ENCODE measurements at places on chromosomes 1 and 21.

GRCh38 chr1:15627343-15627988 is 10.2 kb downstream of the DDI2 start:
- DNase-seq, result no peak

GRCh38 chr21:26732432-26733221 is 112.6 kb downstream of the ADAMTS1 start:
- DNase-seq, result peak; percentile 42

- DNase-seq, result no peak
Observed at GRCh38 chr1:30638811-30639210, 84.6 kb downstream of the MATN1 start.

- DNase-seq, result no peak
Observed at GRCh38 chr1:218823291-218823900, 350.3 kb upstream of the LYPLAL1 start.

DNA sequence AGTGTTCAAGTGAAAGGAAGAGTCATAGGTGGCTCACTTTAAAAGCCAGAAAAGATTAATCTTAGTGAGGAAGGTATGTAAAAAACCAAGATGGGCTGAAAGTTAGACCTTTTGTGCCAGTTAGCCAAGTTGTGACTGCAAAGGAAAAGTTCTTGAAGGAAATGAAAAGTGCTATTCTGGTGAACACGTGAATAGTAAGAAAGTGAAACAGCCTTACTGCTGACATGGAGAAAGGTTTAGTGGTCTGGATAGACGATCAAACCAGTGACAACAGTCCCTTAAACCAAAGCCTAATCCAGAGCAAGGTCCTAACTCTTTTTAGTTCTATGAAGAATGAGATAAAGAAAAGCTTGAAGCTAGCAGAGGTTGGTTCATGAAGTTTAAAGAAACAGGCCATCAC is 106.4 kb downstream of the CTH start:
- DNase-seq, result no peak

DNA sequence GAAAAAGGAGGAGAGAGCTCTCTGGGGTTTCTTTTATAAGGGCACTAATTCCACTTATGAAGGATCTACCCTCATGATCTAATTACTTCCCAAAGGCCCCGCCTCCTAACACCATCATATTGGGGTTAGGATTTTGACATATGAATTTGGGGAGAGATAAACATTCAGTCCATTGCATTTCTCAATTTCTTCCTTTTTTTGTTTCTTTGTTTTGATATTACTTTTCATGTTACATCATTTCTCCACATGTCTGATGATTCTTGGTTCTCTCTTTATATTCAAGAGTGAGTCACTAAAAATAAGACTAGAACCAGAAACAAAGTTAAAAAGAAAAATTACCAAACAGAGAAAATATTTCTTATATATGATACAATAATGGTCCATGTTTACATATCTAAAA is 63.2 kb upstream of the DUSP10 start:
- DNase-seq, result no peak

DNA sequence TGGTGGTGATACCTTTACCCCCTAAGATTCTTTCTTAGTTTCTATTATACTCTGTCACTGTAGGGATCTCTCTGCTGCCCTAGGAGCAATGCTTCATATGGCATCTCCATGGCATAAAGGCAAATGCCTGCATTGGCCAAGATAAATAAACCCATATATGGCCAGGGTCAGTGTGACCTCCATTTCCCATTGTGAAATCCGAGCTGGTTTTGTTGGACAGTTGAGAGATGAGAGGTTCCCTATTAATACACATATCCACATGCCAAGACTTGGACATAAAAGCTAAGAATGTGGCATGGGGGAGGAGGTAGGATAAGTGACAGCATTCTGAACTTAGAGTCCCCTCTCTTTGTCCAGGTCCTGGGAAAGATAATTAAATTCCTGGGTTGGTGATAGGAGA is 1.4 kb downstream of the TPM3 start:
- no peak for DNase-seq

DNA sequence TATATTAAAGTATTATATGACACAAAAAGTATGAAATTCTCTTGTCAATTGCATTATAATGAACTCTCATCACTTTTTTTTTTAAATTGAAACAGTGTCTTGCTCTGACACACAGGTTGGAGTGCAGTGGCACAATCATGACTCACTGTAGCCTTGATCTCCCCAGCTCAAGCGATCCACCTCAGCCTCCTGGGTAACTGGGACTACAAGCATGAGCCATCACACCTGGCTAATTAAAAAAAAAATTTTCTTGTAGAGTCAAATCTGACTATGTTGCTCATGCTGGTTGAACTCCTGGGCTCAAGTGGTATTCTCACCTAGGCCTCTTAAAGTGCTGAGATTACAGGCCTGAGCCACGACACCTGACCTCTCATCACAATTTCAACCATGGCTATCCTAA is 259.3 kb downstream of the S1PR1 start:
- no peak for DNase-seq

GRCh38 chr1:16115468-16115983 is 40.3 kb downstream of the EPHA2 start:
- no peak for DNase-seq

DNA sequence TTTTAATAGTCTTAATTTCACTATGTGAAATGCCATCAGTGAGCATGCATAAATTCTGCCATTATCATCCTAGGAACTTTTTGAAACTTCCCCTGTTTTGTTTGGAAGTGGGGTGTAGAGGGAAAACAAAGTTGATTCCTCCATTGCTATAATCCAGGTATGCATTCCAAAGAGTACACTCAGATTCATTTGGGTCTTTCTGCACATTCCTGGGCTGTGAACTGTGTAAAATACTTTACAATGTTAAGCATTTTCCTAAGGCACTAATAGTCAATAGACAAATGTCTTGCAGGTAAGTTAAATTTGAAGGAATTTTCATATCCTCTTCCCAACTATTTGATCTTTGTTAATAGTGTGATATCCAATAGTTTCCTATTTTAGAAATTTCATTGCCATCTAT is 36.2 kb downstream of the SGIP1 start:
- DNase-seq, result no peak

DNA sequence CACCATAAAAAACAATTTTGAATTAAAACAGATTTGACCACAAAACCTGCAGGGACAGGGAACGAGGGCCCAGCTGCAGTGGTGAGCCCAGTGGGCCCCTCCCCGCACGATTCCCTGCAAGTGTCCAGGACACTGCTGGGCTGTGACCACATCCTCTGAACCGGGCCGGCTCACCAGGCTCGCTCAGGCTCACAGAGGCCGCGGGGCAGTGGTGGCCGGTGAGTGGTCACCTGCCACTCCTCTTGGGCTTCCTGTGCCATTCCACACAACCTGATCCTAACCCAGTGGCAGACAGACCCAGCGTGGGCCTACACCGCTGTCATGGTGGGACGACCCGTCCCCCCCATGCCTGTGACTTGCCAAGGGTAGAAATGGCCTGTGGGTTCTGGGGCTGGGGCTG is 36.5 kb upstream of the RIPK4 start:
- DNase-seq, result no peak

DNA sequence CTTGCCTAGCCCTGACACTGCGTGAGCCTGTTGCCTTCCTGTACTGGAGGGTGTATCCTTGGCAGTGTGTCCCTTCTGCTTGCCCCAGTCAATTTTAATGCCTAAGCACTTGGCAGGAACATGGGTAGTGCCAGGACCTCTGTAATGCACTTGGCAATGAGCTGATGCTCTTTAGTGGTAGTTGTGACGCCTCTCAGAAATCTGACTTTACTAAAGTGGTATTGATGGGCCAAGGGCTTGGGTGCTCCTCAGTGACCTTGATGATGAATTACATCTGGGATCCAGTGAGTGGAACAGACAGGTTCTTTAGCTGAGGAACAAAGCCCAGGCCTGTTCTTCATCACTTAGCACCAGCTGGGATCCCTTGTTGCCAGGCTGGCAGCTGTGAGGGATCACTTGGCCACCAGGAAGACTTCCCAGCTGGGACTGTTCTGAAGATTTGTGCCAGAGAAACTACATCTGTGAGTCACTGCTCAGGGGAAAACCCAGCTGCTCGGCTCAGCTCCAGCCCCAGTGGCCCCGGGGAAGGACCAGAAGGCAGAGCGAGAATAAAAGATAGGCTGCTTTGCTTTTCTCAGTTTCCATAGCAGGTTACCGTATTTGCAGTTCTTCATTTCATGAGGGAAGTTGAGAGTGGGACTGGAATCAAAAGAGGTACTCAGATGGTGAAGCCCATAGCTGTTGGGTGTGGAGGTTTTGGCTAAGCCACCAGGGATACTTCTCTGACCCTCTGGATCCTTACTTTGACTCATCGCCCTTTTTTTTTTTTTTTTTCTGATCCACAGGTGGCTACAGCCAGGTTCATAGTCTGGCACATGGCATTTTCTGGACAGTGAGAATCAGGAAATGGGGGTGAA is 28.5 kb upstream of the KCNA2 start:
- no peak for DNase-seq

- no peak for DNase-seq
Observed at GRCh38 chr1:41868241-41868998, 50.3 kb downstream of the HIVEP3 start.

DNA sequence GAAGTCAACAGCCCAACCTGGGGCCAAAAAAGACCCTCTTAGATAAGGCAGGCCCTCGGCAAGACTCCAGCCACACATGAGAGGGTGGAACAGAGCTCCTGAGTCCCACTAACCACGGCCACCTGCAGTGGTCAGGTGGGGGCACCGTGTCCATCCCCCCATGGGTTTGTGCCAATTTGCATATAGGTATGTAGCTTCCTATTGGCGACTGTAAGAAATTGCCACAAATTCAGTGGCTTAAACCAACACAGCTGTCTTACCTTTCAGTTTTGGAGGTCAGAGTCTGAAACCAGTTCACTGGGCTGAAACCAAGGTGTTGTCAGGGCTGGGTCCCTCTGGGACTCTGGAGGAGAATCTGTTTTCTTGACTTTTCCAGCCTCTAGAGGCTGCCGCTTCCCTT is 59.3 kb downstream of the COL18A1 start:
- no peak for DNase-seq

- no peak for DNase-seq
Observed at GRCh38 chr1:208257351-208257750, 13.2 kb upstream of the PLXNA2 start.

- no peak for DNase-seq
Observed at GRCh38 chr1:10691740-10692125, 104.7 kb downstream of the CASZ1 start.

GRCh38 chr1:233673261-233673946 is 59.5 kb downstream of the KCNK1 start:
- DNase-seq, result no peak

- DNase-seq, result no peak
Observed at GRCh38 chr1:85681087-85681486, 27.1 kb downstream of the ZNHIT6 start.

DNA sequence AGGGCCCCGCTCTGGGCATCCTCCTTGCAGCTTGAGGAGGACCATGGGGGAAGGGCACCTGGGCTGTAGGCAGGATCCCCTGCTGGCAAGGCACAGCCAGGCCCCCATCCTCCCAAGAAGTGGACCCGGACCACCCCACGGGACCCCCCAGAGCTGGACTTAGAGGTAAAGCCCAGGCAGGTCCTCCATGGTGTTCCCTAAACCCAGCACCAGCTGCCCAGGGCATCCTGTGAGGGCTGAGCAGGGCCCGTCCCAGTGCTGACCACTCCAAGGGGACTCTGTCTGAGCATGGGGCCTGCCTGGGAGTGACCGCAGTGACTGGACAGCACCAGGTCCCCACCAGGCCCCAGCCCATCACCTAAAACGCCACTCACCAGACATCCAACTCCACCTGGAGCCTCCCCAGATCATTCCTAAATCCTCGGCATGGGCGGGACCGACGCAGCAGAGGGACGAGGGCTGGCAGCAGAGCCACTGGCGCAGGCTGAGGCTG is 21.3 kb downstream of the COL6A2 start:
- DNase-seq, result peak; percentile 36

- DNase-seq, result no peak
Observed at GRCh38 chr1:205782627-205783432, 7.5 kb upstream of the RAB29 start.

GRCh38 chr1:108830119-108831008 is 26.5 kb downstream of the AKNAD1 start:
- DNase-seq, result no peak

DNA sequence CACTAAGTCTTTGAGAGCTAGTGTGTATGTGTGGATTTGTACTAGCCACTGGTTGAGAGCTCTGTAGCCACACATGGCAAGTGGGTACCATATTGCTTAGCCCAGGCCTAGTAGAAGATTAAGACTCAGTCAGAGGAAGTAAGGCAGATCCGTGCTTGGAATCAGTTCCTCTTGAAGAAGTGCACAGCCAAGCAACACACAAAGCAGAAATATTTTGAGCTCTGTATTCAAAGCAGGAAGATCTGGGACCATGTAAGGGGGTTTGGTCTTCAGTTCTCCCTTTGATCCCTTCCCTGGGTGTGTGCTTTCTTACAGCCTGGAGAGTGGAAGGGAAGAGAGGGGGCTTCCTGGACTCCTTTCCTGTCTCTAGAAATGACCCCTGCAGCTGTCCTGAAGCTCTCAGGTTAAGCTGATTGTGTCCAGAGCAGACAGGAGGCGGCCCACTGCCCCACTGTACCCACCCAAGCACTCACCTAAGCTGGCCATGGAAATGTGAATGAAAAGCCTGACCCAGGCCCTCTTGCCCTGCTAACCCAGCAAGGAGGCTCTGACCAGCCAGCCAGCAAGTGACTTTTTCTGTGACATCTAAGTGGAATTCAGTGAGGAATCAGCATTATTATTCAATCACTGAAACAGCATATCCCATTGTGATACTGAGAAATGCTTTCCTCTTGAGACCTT is 3.6 kb downstream of the ETS2 start:
- no peak for DNase-seq

DNA sequence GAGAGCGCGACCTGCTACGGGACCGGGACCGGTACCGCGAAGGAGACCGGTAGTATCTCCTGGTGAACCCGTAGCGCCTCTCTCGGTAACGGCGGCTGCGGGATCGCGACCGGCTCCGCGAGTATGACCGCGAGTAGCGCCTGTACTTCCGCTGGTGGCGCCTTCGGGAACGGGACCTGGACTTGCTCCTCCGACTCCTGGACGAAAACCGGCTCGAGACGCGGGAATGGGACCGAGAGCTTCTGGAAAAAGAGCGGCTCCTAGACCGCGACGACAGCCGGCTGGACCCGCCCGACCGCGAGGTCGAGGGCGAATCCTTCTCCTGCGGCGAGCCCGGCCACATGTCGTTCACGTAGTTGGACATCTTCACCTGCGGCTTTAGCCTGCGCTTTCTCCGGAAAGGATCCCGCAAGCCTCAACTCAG is 642 bp downstream of the RSRP1 start:
- DNase-seq, result peak; percentile 43

- DNase-seq, result no peak
Observed at GRCh38 chr1:38344716-38345115, 298.1 kb upstream of the POU3F1 start.

DNA sequence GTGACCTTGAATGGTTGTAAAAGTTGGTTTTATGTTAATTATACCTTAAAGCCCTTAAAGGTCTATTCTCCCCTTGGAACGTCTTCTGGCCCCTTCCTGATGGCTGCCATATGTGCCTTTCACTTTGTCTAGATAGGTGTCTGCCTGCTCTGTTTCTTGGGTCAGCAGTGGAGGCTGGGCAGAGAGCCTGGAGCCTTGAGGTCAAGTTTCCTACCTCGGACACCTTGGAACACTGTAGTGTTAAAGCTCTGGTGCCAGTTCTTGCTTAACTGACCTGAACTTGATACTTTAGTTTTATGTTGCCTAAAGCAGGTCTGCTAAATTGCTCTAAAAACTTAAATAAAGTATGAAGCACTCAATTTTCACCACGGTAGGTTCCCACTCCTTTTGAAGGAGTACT is 86.5 kb downstream of the CDC14A start:
- DNase-seq, result no peak

- DNase-seq, result no peak
Observed at GRCh38 chr1:158417586-158417985, 8.5 kb downstream of the OR10K2 start.

- no peak for DNase-seq
Observed at GRCh38 chr1:248820041-248820585, 5.6 kb downstream of the SH3BP5L start.

- DNase-seq, result no peak
Observed at GRCh38 chr1:168609741-168610510, 33.5 kb downstream of the XCL1 start.
